ENCODE measurements at places on chromosomes 6 and 20. TPM values are rescaled to one million over a fixed set of nuclear protein-coding genes. Genes with fewer than 3 reads are reported as not detected.

ALDH5A1 gene
- total RNA-seq, result 10.0 TPM

NOX3 gene
- total RNA-seq, result not detected

CST7 gene
- 2.7 TPM for total RNA-seq

RIPK1 gene
- 9.5 TPM for total RNA-seq

GSTA4 gene
- 12.1 TPM for total RNA-seq

TTBK1 gene
- 0.12 TPM for total RNA-seq

MCHR2 gene
- not detected for total RNA-seq

IYD gene
- total RNA-seq, result not detected

WFDC2 gene
- total RNA-seq, result 12.4 TPM

MATN4 gene
- not detected for total RNA-seq

CAP2 gene
- 59.9 TPM for total RNA-seq

TENT5A gene
- 21.1 TPM for total RNA-seq

CALHM4 gene
- total RNA-seq, result not detected

ZNF184 gene
- 3.3 TPM for total RNA-seq

C6orf15 gene
- total RNA-seq, result not detected

PANK2 gene
- total RNA-seq, result 15.5 TPM

SASH1 gene
- 42.3 TPM for total RNA-seq

CDH22 gene
- 0.67 TPM for total RNA-seq

CEP43 gene
- 8.8 TPM for total RNA-seq

KCTD20 gene
- 34.5 TPM for total RNA-seq

BLOC1S5 gene
- 7.8 TPM for total RNA-seq

MOG gene
- total RNA-seq, result 2.4 TPM

NTSR1 gene
- not detected for total RNA-seq

PPP1R3D gene
- 7.9 TPM for total RNA-seq

CD24 gene
- total RNA-seq, result 0.41 TPM

CPXM1 gene
- 2.9 TPM for total RNA-seq

WFDC10B gene
- total RNA-seq, result not detected

KIAA1755 gene
- 3.1 TPM for total RNA-seq

TCP1 gene
- total RNA-seq, result 101 TPM

HDGFL1 gene
- not detected for total RNA-seq

STMND1 gene
- total RNA-seq, result not detected

PSORS1C2 gene
- not detected for total RNA-seq

RRAGD gene
- 98.0 TPM for total RNA-seq

PLN gene
- total RNA-seq, result 560 TPM

PPP1R14C gene
- 85.4 TPM for total RNA-seq

AVP gene
- total RNA-seq, result not detected

Data from right atrium auricular region (tissue), 2 donors.